ENCODE measurements at places on chromosomes 6 and 20.

DNA sequence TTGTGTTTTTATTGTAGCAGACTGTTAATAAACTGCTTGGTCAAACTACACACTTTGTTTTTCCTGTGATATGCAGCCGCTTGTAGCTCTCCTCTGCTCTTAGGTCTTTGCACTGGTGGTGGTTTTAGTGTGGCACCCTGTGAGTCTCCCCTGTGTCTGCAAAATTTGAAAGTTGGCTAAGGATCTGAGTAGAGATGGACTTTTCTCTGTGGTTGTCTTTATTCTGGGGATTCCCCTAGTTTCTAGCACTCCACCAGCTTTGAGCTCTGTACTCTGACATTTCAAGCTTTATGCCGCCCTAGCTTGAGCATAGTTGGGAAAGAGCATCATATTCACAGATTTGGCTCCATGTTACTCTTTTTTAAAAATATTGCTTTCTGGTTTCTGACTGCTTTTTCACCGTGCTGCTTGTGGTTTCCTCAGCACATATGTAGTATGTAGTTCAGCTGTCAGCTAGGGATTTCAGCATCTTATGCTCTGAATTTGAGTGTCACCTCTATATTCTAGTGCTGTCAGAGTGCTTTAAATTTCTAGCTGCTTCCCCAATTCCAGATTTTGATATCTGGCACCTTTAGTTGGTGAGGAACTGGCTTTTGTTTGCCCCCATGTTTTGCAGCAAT is 25.4 kb downstream of the CDYL start:
- DNase-seq = peak; percentile 22

DNA sequence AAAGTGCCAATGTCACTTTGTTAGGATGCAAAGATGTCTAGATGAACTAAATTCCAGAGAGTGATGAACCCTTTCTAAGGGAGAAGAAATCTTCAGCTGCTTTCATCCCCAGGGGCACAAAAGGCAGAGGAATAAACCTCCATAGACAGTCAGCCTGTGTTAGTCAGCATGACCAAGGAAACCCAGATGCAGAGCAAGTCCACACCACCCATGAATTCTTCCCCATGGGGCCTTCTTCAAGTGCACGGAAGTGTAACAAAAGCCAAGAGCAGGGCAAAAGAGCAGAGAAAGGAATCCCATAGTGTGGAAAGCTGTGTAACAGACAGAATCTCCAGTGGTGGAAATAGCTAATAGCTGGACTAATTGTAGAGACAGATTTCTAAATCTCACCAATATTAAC is 50.0 kb downstream of the DCDC2 start:
- no peak for DNase-seq

DNA sequence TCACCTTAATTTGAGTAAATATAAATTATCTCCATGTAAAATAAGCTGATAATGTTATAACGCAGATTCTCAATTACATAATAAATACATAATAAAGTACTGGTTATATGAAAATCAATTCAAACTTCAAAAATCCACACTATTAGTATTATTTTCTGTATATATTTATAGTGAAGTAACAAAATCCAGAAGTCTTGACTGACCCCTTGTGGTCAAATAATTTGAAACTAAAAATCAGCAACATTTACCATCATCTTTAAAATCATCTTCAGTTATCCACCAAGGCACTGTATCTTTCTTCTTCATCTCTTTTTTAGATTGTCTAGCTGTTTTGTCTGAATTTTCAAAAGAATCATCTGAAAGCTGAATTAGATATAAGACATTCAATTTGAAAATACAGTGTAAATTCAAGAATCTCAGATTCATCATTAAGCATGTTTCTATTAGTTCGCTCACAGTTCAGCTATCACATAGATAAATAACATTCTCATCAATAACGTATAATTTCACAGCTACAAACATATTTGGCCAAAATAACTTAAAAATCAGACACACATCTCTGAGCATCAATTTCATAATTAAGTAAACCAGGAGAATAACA is 6.5 kb downstream of the CEP162 start:
- DNase-seq = no peak

DNA sequence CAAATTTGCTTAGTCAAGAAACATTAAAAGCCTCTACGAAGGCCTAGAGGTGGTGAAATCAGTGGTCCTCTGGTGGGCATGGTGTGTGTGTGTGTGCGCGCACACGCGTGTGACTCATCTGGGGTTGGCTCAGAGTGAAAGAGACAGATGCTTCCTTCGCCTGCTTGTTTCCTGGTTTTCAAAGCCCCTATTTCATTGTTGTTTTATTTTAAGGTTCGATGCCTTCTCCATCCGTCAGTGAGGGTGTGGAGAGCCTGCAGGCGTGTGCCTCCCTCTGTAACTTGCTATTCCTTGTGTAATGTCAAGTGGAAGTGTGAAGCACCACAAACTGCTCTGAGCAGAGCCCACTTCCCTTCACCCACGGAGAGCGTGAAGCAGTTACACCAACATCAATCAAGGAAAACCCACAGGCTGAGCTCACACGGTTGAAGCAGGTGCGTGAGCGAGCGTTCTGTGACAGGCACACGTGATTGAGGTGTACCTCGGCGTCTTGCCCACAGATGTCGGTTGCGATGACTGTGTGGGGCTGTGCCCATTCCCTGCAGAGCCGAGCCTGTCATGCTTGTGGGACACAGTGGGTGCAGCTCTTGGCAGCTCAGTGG is 233.9 kb downstream of the PRL start:
- DNase-seq = peak; percentile 82

DNA sequence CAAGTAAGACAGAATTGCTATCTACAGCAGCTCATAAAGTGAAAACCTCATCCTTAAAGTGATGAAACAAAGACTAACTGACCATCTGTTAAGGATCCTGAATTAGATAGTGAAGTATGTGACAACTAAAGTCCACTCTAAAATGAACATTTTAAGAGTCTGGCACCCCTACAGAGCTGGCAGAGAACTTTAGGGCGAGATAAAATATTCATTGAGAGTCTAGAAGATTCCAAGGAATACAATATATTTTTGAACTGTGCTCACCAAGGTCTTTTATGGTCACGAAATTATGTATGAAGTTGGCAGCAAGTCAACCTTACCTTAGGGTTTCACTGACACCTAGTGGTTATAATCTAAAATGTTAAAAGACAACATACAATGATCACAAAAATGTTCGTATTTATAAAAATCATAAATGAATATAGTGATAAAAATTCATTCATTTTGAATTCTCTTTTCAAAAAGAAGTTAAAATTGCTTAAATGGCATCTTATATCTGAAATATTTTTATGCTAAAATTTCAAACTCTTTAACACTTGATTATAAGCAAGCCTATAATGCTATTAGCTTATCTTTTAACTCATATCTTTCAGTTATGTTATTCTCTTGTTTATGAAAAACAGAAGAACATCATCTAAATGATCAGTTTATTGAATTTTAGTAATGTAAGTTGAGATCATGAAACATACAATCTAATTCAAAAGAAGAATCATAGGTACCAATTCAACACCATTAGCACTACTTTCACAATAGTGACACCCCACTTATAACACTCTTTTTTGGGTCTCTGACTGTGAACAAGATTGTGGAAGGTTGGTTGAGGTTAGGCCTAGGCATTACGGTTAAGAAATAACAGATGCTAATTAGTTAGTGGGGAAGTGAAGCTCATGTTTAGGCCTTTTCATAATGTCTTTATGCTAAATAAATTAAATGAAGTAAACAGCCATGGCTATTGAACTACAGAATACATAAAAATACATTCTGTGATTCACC is 27.5 kb downstream of the RSPH3 start:
- no peak for DNase-seq

- DNase-seq = no peak
Measured at GRCh38 chr6:36824253-36824652, 15.0 kb downstream of the CPNE5 start.

DNA sequence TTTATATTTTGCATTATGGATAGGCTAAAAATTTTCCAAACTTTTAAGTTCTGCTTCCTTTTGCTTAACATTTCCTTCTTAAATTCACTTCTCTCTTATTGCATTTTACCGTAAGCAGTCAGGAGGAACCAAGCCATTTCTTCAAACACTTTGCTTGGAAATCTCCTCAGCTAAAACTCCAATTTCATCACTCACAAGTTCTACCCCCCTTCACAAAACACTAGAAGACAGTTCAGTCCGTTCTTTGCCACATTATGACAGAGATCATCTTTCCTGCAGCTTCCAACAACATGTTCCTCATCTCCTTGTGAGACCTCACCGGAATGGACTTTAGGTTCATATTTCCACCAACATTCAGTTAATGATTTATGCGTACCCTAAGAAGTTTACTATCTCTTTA is 79.2 kb upstream of the LY86 start:
- no peak for DNase-seq

GRCh38 chr6:169964486-169965180 is 213.2 kb downstream of the ERMARD start:
- DNase-seq = no peak

DNA sequence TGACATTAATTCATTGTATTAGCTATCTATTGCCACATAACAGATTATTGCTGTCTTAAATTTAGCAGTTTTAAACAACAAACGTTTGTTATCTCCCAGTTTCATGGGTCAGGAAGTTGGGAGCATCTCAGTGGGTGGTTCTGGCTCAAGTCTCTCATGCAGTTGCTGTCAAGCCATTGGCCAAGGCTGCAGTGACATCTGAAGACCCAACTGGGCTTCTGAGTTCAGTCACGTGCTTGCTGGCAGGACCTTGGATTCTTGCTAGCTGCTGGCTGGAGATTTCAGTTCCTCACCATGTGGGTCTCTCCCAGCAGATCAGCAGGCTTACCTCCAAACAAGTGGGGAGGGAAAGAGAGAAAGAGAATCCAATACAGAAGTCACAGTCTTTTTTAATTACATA is 152.6 kb upstream of the EXOC2 start:
- DNase-seq = no peak

- DNase-seq = no peak
Measured at GRCh38 chr20:3932277-3932676, 43.1 kb downstream of the PANK2 start.

- no peak for DNase-seq
Measured at GRCh38 chr6:21507811-21508210, 85.7 kb upstream of the SOX4 start.

DNA sequence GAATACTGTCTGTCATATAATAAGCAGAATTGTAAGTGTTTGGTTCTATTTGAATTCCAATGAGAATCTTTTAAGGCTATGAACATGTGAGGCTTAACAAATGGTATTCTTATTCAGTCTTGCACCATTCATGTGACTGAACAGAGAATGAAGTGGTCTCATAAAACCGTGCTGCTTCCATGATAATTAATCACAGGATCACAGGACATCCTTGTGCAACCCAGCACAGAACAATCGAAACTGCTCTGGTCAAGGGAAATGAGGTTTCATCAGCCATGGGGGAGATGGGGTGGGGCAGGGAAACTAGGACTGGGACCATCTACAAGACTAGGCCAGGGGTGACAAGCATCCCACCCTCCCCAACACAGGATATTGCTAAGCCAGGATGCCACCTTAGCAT is 6.0 kb downstream of the PPIL6 start:
- DNase-seq = no peak

GRCh38 chr6:142543606-142544005 is 241.8 kb downstream of the ADGRG6 start:
- no peak for DNase-seq

DNA sequence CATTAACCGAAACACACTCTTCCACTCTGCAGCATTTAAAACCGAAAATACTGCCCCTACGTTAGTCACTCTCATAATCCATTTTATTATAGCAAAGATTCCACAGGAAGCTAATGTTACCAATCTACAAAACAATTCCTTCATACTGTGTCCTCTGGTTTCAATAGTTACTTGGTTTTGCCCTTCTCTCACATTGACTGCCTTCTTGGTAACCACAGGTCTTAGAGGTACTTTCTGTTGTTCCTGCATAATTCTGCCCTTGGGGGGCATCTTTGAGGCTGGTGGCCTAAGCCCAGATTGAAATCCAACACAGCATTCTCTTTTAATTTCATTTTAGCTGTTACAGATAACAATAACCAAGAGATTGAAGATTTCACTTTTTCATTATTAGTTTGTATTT is 9.8 kb upstream of the DCBLD1 start:
- DNase-seq = no peak

GRCh38 chr6:56624046-56624727 is 18.5 kb downstream of the DST start:
- no peak for DNase-seq

- DNase-seq = peak; percentile 82
Measured at GRCh38 chr20:2172305-2173175, 70.9 kb downstream of the STK35 start.

DNA sequence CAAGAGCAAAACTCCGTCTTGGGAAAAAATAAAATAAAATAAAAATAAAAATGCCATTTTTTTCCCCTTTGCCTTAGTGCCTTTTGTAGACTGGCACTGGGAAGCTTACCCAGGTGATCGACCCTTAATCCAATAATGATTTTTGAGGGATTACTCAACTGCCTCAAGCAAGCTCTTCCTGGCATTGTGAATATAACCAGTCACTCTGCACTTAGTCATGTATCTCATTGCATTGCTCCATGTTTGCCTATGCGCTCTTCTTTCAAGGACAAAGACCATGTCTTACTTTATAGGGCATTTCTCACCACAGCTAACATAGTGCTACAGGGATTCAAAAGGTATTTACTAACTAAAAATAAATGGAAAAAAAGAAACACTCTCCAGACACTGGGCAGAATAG is 13.0 kb downstream of the GFOD1 start:
- no peak for DNase-seq

GRCh38 chr6:12798326-12798725 is 81.8 kb downstream of the PHACTR1 start:
- no peak for DNase-seq

DNA sequence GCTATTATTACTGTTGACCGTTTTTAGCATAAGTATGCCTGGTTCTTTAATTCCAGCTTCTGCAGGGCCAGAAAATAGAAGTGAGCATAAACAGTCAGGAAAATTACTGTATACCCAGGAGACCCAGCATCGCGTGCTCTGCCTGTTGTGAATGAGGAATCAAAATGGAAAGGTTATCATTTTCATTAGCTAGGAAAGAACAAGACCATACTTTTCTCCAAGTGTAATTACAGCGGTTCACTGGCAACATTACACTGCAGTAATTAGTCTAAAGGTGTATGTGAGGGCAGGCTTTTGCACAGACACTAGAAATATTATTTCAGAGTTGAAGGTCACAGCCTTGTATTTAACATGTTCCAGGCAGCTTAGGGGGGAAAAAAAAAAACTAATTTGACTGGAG is 403.8 kb upstream of the SOX4 start:
- DNase-seq = no peak

GRCh38 chr6:20013066-20013861 is 176.1 kb downstream of the ID4 start:
- no peak for DNase-seq

GRCh38 chr6:137315081-137315480 is 95.9 kb upstream of the IFNGR1 start:
- no peak for DNase-seq

DNA sequence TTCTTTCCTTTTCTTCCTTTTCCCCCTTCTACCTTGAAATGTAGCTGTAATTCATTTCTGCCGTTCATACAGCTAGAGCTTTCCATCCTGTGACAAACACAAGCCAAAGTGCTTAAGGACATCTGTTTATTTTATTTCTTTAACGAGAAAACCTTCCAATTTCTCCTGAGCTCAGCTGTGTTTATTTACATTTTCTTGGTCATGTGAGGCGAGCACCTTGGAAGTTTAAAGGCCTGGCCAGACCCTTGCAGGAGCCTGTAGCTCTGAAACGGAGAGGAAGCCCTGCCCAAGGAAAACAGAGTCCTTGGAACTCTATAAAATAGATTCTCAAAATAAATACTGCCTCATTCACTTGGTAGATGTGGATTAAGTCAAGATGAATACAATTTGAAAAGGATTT is 223.1 kb downstream of the EYA2 start:
- no peak for DNase-seq
